ENCODE measurements at places on chromosomes 2 and 18.

DNA sequence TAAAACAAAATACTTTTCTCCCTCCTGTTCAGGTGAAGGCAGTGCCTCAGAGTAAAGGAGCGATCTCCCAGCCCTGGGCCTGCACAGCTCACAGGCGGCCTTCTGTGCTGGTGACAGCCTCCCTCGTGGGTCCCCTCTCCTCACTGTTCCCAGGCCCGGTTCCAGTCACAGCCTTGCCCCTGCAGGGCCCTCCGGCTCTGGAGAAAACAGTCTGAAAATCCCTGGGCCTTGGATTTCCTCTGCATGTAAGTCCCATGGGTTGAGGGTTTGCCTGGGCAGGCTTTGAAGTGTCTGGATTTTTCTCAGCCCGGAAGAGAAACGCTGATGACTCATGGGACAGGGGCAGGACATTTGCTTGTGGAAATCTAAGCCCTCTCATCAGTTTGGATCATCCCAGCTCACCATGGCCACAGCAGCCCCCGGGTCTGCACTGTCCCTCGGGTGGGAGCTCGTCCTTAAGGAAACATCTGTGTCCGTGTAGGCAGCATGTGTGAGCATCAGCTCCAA lies 186.1 kb upstream of the RAB12 start:
- DNase-seq = no peak

- no peak for DNase-seq
Measured at GRCh38 chr2:167177196-167177595, 288.9 kb downstream of the XIRP2 start.

- peak; percentile 57 for DNase-seq
Measured at GRCh38 chr2:72915907-72916742, 1.2 kb upstream of the EMX1 start.

GRCh38 chr18:78722386-78722785 lies 257.2 kb upstream of the SALL3 start:
- DNase-seq = no peak

GRCh38 chr2:102112692-102113665 lies 29.6 kb upstream of the IL1R1 start:
- peak; percentile 47 for DNase-seq

- DNase-seq = no peak
Measured at GRCh38 chr2:234290671-234291070, 206.2 kb downstream of the ARL4C start.

DNA sequence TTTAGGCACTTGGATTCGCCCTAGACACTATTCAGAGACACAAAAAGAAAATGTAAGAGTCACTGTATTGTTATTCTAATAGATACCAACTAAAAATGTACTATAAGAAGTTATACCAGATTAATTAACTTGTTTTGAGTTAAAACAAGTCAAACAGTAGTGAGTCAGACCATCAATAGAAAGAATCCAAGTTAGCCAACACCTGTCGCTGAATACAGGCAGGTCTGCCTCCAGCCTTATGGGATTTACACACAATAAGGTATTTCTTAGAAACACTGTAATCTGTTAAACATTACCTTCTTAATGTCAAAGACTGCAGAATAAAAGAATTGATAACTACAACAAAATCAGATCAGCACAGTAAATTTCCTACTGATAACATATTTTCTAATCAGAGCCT lies 181.4 kb downstream of the DYM start:
- DNase-seq = no peak

DNA sequence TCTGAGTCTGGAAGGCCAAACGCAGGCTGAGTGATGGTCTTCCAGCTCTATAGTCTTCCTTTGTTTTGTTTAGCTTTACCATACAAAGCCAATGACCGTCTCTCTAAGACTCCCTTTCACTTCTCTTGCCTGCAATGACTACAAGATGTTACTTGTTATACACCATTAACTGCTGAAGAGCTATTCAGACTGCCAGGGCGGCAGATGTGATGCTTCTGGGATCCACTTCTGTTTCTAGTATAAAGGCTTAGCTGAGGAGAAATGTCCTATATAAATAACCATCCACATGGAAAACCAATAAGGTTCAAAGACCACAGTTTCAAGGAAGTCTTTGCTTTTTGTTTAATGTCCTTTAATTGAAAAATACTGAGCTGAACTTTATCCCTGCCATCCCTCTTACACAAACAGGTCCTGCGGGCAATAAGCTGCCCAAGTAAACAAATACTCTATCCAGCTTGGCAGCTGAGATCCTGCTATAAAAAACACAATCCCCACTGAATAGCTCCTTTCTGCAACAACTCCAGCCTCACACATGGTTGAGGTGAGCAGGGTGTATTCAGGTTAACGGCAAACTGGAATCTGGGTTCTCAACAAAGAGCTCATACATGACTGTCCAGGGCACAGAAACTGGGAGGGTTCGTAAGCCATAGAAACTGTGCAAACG lies 124.6 kb downstream of the VIT start:
- no peak for DNase-seq

- no peak for DNase-seq
Measured at GRCh38 chr2:95307036-95307435, 9.9 kb downstream of the KCNIP3 start.

DNA sequence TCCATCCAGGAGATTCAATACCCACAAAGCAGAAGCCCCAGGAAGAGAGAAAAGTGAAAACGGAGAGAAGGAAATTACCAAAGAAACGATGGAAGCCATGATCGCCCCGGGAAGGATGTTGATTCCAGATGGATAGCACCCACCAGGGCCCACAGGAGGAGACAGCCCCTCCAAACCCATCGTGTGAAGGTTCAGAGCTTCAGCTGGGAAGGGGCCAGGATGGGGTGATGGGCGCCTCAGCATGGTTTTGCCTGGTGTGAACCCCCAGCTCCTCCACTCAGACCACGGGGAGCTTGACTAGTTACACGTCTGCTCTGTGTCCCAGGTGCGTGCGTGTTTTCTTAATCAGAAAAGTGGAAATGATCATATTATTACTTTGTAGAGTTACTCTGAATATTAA lies 264.5 kb downstream of the EIPR1 start:
- DNase-seq = no peak

GRCh38 chr2:36356990-36357846 lies 1.6 kb downstream of the CRIM1 start:
- DNase-seq = peak; percentile 82

All from kidney glomerular epithelial cell (primary cell).